ENCODE measurements at places on chromosomes 4 and X.

GRCh38 chr4:39657465-39657864 lies 18.8 kb upstream of the SMIM14 start:
- DNase-seq, result no peak

GRCh38 chr4:183177001-183177400 lies 77.9 kb downstream of the WWC2 start:
- no peak for DNase-seq

- DNase-seq, result no peak
These were observed 63.3 kb downstream of the AFAP1 start for GRCh38 chr4:7876201-7876875.

DNA sequence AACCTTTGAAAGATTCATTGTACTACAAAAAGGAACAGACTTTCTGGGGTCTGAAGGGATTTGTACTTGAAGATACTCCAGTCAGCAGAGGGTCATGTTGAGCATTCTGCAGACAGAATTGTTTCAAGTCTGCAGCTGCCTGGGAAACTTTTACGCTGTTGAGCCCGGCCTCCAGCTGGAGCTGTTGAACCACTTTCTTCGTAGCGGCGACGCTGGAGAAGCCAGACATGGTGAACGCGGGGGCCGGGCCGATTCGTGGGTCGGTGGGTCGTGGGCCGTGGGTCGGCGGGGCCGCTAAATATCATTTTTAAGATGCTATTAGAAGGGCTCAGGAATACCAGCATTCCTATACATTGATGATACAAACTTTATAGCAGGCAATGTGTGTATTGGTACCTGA lies 12.0 kb upstream of the RTL9 start:
- no peak for DNase-seq

GRCh38 chr4:104749062-104749461 lies 254.4 kb upstream of the CXXC4 start:
- DNase-seq, result no peak

DNA sequence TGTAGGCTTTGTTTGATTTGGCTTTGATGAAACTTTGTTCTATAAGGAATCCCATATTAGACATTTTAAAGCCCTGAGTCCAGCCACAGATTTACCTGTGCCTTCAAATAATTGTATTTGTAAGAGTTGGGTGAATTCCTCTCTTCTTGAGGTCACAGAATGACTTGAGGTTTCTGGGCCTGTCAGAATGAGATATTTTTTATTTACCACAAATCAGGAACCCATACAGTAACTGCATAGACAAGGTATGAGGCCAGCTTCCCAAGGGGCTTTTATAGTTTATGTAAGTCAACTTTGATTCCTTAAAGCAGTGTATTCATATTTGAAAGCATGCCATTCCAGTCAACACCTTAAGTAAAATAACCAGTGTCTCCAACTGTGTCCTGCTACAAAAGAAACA lies 29.1 kb upstream of the CXCL3 start:
- DNase-seq, result no peak

GRCh38 chr4:76527666-76528065 lies 92.6 kb downstream of the SHROOM3 start:
- no peak for DNase-seq

- peak; percentile 93 for DNase-seq
These were observed 93.7 kb upstream of the TRPC3 start for GRCh38 chr4:122045533-122045932.

DNA sequence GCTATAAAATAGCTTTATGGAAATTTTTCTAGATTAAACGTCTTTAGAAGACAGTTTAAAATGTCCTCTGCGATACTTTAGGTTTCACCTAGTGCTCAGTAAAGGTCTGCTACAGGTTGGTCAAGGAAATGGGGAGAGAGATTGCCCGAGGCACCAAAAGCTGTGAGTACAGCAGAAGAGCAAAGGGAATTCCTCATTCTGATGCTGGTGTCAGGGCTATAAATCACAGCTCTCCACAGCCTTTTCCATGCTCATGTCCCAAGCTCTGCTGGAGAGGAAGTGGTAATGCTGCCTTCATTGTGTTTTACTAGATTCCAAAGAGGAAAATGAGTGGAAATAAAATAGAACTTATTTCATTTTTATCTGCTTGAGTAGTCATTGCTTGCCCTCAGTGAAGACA lies 2060.4 kb downstream of the ARAP2 start:
- no peak for DNase-seq

DNA sequence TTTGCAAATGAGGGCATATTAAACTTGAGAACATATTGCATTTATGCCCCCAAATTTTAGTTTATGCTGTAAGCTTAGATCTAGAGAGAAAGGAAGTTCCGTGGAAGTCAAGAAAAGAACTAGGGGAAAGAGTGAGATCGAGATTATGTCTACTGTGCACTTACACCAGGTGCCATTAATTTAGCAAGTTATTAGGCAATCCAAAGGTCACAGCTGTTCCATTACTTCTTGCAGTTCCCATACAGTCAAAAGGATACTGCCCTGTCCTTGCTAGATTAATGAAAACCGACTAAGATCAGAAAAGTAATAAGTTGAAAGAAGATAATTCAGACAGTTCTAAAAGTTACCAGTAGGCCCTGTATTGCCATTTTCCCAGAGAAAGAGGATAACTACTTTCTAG lies 49.3 kb upstream of the SLC7A11 start:
- no peak for DNase-seq
